ENCODE measurements at places on chromosomes 1 and 21.

- no peak for DNase-seq
Measured at GRCh38 chr1:12615865-12616708, 1.9 kb downstream of the DHRS3 start.

- peak; percentile 38 for DNase-seq
Measured at GRCh38 chr1:23916209-23917131, 3.3 kb upstream of the CNR2 start.

- no peak for DNase-seq
Measured at GRCh38 chr1:180217006-180217405, 13.1 kb upstream of the LHX4 start.

DNA sequence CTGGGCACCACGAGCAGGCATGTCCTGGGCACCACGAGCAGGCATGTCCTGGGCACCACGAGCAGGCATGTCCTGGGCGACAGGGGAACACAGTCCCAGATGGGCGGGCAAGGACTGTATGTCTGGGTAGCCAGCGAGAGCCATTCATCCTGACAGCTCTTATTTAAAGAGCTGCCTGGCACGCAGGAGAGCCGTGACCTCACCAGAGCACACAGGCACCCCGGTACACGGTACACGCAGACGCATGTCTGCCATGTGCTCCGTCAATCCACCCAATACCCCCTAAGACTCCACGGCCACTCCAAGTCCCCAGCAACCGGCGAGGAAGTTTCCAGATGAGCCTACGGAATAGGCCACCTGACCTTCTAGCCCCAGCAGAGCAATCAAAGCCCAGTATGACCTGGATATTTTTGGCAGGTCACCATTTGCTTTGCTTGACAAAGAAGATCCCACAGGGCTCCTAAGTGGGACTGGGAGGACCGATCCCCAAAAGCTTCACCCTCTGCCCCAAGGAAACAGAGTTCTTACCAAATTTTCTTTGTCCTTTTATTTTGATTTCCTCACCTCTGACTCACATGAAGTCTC, 51.7 kb downstream of the CASZ1 start:
- no peak for DNase-seq

DNA sequence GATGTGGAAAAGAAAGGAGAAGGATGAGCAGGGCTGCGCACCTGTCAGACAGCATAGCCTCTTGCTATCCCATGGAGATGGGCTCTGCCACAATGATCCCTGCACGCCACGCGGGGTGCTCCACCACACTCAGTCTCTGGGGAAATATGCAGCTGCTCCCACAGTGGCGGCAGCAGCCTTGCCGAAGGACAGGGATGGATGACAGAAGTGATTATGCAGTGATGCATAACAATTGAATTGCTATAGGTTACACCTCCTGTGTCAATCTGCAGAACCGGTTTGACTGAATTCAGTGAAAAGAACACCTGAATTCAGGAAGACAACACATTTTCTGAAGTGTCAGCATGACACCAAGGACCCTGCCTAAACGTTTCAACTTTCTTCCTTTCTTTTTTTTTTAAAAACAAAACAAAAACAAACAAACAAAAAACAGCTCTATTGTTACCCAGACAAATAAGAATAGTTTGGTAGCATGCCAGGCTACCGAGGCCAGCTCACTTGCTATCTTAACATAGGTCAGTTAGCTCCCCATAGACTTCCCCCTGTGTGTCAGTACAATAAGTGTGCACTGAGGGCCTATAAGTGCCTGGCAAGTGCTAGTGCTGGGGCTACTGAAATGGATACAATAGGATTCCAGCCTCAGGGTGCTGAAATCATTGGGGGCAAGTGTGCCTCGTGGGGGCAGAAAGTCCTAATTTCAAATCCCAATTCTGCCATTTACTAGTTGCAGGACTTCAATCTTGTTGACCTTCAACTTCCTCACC, 127.6 kb upstream of the LMO4 start:
- no peak for DNase-seq

DNA sequence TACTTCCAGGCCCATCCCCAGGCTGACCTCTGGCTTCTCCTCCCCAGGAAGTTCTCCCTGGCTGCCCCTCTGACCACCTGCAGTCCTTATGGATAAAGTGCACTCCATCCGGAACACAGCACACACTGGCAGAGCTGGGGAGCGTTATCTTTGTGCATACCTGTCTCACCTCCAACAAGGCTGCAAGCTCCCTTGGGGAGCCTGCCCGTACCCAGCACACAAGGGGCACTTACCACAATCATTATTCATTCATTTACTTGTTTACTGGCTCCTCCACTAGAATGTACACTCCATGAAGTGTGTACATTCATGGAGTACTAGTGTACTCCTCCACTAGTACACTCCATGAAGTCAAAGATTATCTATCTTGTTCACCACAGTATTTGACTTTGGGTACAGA, 30.3 kb downstream of the GLIS1 start:
- DNase-seq: no peak

GRCh38 chr1:56258371-56258770, 321.0 kb downstream of the PLPP3 start:
- DNase-seq: no peak

- DNase-seq: no peak
Measured at GRCh38 chr1:15696956-15697521, 12.9 kb downstream of the PLEKHM2 start.

- DNase-seq: no peak
Measured at GRCh38 chr1:115740811-115741210, 27.7 kb downstream of the CASQ2 start.

GRCh38 chr1:168513656-168514404, 30.0 kb downstream of the XCL2 start:
- no peak for DNase-seq

- DNase-seq: no peak
Measured at GRCh38 chr1:53576866-53577760, 117.9 kb downstream of the DMRTB1 start.

DNA sequence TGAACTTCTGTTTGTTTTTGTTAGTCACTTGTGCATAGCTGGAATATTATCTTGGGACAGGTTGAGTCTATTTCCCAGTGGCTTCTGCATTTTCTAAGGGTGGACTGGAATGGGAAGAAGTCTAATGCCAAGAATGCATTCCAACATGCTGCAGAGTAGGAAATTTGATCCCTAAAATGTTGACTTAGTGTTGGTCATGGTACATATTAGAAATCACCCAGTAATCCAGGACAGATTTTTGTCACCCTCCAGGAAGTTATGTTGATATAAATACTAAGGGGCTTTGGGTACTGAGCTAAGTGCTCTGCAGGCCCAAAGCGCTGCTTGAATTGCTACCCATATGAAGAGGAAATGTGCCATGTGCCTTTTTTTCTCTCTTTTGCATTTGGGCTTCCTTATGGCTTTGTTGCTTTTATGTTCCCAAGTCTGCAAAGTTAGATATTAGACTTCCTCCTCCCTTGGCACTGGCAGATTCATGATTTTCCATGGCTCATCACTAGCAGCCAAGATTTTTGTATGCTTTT, 10.0 kb downstream of the ARID1A start:
- no peak for DNase-seq

DNA sequence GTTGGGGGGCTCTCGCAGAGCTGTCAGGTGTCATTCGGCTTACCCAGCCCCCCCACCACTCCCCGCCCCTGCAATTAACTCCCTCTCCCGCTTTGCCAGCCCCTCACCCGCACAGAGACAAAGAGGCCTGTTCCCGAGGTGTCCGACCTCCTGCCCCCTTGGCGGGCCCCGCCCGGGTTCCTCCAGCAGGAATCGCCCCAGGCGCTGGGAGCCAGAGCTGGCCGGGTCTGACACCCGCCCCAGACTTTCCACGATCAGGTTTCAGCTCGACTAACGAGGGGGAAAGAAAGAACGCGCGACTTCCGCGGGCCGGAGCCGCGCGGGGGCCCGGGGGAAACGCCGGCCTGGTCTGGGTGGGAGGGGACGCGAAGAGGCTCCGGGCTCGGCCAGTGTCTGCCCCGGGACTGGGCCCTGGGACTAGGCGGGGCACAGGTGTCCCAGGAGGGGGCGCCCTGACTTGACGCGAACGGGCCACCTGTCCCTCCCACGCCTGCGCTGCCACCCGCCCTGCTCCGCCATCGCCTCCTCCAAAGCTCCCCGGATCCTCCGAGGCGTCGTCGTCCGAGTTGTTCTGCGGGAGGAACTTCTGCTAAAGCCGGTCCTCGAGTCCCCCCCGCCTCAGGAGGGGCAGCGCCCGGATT, 36.4 kb upstream of the HHAT start:
- DNase-seq: peak; percentile 17

- no peak for DNase-seq
Measured at GRCh38 chr1:151915061-151915686, 5.9 kb upstream of the THEM4 start.

DNA sequence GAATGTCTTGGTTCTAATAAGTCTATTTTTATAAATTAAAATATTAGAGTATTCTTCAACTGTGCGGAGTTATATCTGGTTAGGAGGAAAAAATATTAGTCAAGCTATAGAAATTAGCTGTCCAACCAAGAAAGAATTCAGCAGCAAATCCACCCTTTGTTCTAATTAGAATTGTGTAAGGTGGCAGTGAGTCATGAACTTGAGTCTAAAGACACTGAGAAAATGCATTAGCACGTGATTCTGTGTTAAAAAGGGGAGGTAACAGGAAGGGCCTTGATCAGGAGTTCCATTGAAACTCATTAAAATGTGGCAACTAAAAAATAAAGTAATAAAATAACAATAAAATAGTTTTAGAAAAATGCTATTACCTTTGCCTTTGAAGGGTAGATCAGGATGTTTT, 398.2 kb upstream of the RGS18 start:
- DNase-seq: no peak

GRCh38 chr21:41715649-41716281, 51.1 kb downstream of the RIPK4 start:
- no peak for DNase-seq

GRCh38 chr1:106249365-106249764, 807.1 kb upstream of the PRMT6 start:
- no peak for DNase-seq

DNA sequence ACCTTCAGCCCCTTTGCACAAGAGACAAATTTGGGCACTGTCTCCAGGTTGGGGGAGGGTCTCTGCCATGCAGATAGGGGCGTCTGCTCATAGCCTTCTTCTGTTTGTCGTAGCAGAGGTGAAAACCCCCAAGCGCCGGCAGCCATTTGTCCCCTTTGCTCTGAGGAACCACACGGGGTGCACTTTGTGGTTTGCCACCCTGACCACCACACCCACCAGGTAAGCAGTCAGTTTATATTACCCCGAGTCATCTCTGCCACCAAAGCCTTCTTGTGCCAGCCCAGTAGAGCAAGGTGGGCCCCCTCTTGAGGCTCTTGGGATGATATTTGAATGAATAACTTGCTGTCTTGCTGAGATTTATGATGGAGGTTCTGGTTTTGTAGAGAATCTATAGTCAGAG, 111.8 kb downstream of the VPS13D start:
- no peak for DNase-seq

GRCh38 chr1:81738875-81739274, 61.9 kb upstream of the ADGRL2 start:
- no peak for DNase-seq

DNA sequence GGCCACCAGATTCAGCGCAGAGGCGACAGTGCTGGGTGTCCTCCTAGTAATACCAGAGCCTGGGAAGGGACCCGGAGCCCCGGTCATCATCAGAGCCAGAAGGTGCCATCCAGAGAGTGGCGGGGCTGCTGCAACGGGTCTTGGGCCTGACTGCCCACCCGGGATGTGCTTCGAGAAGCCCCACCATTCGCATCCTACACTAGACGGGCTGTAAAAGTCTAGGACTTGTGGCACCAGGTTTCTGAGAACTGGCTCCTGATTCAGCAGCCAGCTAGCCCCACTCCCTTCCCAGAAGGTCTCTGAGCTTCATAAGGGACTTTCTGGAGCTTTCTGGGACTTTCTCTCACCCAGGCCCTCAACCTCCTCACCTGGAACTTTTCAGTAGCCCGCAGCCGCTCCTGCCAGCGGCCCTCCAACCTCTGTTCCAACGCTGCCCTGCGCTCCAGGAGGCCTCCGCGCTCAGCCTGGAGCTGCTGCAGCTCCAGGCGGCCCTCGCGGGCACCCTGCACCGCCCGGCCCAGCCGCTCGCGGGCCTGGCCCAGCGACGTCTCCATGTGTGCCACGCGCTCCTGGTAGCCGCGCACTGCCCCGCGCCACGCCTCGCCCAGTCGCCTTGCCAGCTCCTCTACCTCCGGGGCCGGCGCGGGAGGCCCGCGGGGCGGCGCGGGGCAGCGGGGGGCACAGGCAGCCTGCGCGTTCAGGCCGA, 940 bp downstream of the NES start:
- DNase-seq: no peak
